ENCODE measurements at places on chromosomes 4 and X.

GRCh38 chr4:80535551-80535950 lies 200.0 kb downstream of the CFAP299 start:
- DNase-seq: no peak

DNA sequence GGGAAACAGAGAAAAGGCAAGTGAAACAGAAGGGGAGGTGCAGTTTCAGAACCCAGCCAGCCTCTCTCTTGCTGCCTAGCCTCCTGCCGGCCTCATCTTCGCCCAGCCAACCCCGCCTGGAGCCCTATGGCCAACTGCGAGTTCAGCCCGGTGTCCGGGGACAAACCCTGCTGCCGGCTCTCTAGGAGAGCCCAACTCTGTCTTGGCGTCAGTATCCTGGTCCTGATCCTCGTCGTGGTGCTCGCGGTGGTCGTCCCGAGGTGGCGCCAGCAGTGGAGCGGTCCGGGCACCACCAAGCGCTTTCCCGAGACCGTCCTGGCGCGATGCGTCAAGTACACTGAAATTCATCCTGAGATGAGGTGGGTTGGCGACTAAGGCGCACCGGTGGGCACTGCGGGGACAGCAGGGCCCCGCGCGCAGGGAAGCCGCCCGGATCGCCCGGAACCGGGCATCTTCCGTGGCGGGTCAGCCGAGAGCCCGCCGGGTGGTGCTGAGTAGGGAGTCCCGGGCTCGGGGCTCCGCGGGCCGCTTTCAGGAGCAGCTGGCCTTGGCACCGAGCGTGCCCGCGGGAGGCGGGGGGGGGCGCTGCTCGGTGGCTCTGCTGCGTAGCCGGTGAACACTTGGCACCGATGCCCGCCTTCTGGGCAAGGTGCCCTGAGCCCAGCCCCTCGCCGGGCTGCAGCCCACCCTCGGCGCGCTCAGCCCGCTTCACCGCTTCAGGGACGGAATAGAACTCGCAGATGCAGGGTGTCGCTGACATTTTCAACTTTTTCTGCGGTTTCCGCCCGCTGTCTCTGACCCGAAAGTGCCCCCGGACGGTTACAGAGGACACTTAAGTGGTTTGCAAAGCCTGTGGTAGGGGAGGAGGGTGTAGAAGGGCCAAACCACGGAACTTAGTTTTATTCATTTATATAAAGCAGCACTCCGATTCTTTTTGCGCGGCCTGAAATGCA lies at the start of gene CD38:
TSS of gene CD38 (plus strand) at position 40 of the 953 bp plus-strand sequence. CDS start at position 127, 87 bp downstream.
- peak; percentile 5 for DNase-seq

DNA sequence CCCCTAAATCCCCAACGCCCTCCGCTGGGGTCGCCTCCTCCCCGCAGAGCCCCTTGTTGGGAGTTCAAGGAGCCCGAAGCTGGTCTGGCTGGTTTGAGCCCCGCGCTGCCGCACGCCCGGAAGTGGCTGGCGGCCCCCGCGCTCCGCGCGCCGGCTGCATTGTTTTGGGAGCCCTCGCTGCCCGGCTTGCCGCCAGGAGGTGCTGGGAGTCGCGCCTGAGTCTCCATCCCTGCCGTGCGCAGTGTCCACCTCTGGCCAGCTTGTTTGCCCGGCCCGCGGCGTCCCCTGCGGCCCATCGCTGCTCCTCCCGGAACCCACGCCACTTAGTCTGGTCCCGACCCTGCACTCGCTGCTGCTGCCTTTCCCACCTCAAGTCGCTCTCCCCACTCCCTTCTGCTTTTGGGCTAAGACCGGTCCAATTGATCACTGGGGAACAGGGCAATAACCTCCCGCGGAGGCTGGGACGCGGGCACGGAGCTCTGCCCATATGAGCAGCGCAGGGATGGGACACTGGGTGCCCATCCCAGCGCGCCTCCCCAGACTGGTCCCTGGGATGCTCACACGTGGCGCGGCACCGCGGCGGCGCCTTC lies 2.2 kb upstream of the SFRP2 start:
- no peak for DNase-seq

DNA sequence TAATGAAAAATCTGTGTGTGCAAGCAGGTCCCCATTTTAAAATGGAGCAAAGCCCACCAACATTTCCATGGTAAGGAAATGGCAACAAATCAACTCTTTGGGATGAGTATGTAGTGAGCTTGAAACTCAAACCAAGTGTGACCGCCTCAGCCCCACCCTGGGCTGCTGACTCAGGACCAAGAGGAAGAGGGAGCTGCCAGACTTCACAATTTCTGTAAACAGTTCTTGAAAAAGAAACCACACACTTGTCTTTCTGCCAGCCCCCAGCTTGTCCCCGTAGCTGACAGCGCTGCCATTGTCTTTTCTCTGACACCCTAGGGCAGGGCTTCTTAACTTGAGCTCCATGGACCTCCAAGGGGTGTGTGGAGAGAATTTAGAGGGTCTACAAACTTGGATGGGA lies 10.3 kb downstream of the RTL5 start:
- DNase-seq: peak; percentile 70

- DNase-seq: no peak
These were observed 4.2 kb downstream of the TLR8 start for GRCh38 chrX:12910423-12911121.

- no peak for DNase-seq
These were observed 5.7 kb upstream of the TMEM192 start for GRCh38 chr4:165118256-165118909.

Data from A172 (cell line).